Activated CD4-positive, alpha-beta T cell treated with anti-CD3 and anti-CD28 coated beads, Interleukin-2, amount 50 U/mL, for 24 hours (primary cell): ENCODE measurements at places on chromosomes 2 and 18.

- no peak for DNase-seq
Observed at GRCh38 chr18:10950876-10951630, 198.3 kb downstream of the PIEZO2 start.

- no peak for DNase-seq
Observed at GRCh38 chr2:96861074-96861473, 3.3 kb upstream of the ANKRD39 start.

DNA sequence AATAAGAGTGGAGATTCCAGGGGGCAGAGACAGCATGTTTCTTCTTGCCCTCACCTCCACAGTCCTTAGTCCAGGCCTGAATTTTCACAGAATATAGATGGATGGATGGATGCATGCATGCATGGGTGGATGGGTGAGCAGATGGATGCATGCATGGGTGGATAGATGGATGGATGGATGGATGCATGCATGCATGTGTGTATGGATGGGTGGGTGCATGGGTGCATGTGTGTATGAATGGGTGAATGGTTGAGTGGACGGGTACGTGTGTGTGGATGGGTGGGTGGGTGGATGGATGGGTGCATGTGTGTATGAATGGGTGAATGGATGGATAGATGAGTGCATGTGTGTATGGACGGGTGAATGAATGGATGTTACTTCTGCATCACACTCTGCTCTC, 153.3 kb downstream of the CELF4 start:
- DNase-seq: no peak

- no peak for DNase-seq
Observed at GRCh38 chr18:2839202-2839601, 7.6 kb upstream of the EMILIN2 start.

- no peak for DNase-seq
Observed at GRCh38 chr2:164068063-164068462, 332.3 kb upstream of the FIGN start.

DNA sequence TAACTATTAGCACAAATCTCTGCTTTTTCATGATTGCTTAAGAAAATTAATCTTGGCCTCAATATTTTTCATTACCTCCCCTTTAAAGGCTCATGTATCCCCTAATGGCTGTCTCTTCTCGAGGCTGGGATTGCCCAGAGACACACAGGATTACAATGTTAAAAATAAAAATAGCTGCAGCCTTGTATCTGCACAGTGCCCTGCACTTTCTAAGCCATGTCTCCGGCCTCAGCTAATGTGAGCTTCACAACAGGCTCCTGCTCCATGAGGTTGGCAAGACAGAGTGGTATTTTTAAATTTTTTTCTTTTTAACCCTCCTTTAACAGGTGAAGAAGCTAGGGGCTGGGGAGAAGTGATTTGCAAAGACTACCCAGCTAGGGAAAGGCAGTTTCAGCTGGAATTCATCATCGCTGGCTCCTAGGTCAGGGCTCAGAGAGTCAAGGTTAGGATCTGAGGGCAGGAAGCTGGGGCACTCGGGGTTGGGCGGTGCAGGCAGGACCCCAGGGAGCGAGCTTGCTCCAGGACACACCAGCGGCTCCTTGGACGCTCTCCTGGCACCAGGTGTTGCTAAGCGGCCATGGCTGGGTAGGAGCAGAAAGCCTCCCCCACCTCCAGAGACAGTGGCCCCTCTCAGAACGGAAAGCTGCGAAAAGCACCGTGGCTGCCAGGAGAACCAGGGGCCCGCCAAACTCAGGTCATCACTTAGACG, 135.6 kb downstream of the SMAD2 start:
- no peak for DNase-seq

DNA sequence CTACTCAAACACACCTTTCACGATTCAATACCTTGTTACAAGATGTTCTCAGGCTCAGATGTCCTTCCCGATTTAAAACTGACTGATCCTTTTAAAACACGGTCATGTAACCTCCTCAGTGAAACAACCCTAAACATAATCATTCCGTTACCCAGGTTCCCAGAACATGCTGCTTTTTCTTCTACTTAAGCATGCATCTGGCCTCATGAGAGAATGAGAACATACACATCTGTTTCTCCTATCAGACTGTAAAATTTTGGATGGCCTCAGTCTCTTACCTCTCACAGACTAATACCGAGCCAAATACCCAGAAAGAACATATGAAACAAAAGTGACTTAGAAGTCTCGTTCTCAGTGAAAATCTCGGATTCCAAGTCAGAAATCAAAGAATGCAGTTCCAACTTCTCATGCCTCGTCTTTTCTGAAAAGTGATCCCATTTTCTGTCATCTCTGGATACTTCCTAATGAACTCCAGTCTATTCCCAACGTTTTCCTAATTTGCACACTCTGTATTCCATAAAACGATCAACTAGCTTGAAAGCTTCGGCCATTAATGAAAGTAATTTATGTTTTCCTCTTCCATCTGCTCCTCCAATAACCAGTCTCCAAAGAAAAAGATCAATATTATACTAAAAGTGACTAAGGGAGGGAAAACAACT, 919 bp downstream of the SF3B1 start:
- no peak for DNase-seq

GRCh38 chr2:240626531-240627300, 1.4 kb downstream of the GPR35 start:
- no peak for DNase-seq

- DNase-seq: no peak
Observed at GRCh38 chr18:7878265-7879211, 311.4 kb downstream of the PTPRM start.

GRCh38 chr2:33144243-33144642, 197.5 kb downstream of the LTBP1 start:
- no peak for DNase-seq

- DNase-seq: no peak
Observed at GRCh38 chr2:129381789-129382188, 597.7 kb upstream of the RAB6C start.

DNA sequence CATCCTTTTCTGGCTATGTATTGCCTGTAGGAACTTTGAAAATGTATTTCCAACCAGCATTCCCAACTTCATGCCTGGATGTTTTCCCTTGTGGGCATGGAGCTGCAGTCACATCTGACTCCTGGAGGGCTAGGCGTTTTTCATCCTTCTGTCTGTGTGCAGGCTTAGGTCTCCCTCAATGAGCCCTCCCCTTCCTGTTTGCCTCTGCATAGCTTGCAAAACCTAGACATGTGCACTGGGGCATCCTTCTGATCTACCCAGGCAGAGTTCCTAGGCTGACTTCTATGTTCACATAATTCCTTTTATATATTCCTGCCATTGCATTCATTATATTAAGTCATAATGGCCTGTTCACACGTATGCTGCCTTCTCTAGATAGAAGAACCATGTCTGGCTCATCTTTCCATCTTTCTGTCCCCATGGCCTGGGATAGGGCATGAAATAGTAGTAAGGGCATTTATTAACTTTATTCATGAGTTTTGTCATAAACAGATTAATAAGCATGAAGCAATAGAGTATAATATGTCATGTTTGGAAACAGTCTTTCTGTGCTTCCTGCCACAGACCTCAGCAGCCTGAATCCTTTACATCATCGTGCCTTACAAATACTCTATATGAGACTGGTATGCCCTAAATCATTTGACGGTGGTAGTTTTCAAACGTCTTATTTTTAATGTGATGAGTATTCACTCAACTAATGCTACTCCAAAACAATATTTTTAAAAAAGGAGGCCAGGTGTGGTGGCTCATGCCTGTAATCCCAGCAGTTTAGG, 195.6 kb downstream of the TGIF1 start:
- no peak for DNase-seq

- no peak for DNase-seq
Observed at GRCh38 chr2:27715318-27716210, 51.9 kb downstream of the SLC4A1AP start.

DNA sequence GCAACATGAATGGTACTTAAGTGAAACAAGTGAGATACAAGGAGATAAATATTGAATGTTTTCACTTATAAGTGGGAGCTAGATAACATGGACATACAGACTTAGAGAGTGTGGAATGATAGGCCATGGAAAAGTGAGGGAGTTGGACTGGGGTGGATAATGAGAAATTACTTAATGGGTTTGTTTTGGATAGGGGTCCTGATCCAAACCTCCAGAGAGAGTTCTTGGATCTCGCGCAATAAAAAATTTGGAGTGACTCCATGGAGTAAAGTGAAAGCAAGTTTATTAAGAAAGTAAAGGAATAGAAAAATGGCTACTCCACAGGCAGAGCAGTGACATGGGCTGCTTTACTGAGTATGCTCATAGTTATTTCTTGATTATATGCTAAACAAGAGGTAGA, 508.9 kb downstream of the CNTNAP5 start:
- DNase-seq: no peak

GRCh38 chr2:74632209-74632938, 15.8 kb downstream of the M1AP start:
- DNase-seq: no peak

DNA sequence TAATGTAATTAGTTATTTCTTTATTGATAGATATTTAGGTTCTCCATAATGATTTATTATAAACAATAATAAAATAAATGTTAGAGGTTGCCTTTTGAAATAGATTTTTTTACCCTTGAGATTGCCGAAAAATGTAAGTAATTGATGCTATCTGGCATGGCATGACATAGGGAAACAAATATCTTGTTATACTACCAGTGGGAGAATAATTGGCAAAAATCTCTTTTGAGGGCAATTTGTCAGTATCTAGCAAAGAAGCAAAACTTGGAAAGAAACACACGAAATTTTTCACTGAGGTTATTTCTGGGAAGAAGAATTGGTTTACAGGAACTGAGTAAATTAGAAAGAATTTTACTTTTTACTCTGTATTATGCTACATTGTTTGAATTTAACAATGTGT, 547.2 kb upstream of the SETBP1 start:
- no peak for DNase-seq

- DNase-seq: no peak
Observed at GRCh38 chr2:151024696-151025251, 236.9 kb downstream of the RBM43 start.
